Activated T-helper 17 cell treated with anti-CD3 and anti-CD28 coated beads, Interleukin-2, amount 50 U/mL, for 72 hours (primary cell): ENCODE measurements at places on chromosomes 13 and 19. TPM values are rescaled to one million over a fixed set of nuclear protein-coding genes. Genes with fewer than 3 reads are reported as not detected.

The SERPINE3 gene
- not detected for total RNA-seq

DNA sequence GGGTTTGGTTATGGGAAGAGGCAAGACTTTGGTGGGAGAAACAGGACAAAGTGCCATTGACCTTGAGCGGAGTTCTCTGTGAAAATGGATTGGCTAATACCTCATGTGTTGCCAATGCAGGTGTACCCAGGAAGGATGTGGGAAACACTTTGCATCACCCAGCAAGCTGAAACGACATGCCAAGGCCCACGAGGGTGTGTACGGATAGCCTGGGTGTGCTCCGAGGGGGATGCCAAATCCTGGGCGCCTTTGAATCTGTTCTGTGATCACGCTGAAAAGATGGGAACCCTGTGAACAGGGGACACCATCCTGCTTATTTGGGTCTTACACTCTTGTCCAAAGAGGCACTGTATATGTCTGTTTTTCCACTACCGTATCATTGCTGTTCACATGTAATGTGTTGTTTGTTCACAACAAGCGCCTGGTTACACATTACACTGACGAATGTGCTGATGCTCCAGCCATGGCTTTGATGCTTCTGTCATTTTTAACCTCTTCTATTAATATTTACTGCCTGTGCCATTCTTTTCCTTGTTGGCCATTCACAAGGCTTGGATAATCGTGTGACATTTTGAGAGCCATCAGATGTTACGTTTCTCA lies 8.3 kb downstream of the GTF3A start:
- peaks cover 13% of the 10 kb centered on the region for H3K4me1 ChIP-seq
- peak overlapping the region; percentile 19 for H3K4me3 ChIP-seq
- no peak for ATAC-seq

GRCh38 chr13:99871249-99871898 lies 100.2 kb downstream of the ZIC5 start:
- no peaks in the 10 kb centered on the region for H3K27me3 ChIP-seq
- no peak for ATAC-seq
- peaks cover 10% of the 10 kb centered on the region for H3K36me3 ChIP-seq
- H3K4me3 ChIP-seq = no peak overlapping the region

GRCh38 chr19:14611051-14611450 lies 28.2 kb downstream of the CLEC17A start:
- no peak overlapping the region for H3K27ac ChIP-seq
- H3K4me3 ChIP-seq = no peak overlapping the region
- no peaks in the 10 kb centered on the region for H3K36me3 ChIP-seq
- no peaks in the 10 kb centered on the region for H3K27me3 ChIP-seq
- ATAC-seq = no peak

DNA sequence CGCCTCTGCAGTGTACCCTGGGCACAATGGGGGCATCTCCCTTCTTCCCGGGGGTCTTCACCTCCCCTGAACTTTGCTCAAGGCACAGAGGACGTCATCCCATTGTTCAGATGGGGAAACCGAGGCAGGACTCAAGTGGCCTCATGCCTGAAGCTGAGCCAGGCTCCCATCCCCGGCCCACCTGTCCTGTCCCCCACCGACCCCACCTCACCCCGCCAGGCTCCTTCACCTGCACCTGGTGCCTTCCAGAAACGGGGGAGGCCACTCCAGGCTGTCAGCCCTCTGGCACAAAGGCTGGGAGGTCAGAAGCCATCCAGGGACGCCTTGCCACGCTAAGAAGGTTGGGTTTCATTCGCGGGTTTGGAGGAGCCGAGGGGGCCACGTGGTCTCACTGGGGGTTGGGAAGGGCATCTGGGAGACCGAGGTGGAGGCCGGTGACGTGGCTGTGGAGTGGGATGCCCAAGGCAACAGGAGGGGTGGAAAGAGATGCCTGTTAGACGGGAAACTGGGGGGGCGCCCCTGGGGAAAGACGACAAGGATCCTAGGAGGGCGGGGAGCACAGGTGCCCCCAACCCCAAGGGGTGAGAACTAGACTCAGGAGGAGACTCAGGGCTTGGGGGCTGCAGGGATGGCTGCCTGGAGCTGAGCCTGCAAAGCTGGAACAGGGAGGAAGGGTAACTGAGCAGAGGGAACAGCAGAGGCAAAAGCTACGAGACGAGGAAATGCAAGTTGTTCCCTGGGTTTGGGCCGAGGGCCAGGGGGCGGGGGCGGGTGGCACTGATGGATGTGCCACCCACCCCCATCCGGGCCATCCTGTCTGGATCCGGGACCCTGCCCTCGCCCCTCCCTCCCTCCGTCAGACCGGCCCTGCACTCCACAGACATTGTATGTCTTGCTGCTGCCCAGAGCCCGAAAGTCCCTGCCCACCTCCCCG lies 6.0 kb upstream of the TCF3 start:
- no peak for ATAC-seq
- no peaks in the 10 kb centered on the region for H3K4me1 ChIP-seq
- H3K4me3 ChIP-seq = no peak overlapping the region
- H3K27ac ChIP-seq = no peak overlapping the region

DNA sequence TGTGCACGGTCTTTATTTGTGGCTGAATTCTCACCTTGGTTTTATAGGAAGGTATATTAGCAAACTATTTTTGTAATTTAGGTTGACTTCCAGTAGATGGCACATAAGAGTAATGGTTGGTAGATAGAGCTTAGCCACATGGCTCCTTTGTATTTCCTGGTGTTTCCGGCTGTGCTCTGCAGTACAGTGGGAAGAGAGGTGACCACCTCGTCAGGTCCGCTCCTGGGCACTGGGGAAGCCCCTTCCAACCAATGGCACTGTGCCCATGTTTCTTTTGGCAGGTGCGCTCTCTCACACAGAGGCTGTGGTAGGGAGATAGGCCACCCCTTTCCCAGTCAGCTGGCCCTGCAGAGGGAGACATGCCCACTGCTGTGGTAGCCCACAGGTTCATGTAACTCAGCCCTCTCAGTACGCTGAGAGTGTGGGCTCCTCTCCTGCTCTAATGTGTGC lies 74.3 kb upstream of the ATP12A start:
- no peak overlapping the region for H3K27ac ChIP-seq
- no peaks in the 10 kb centered on the region for H3K36me3 ChIP-seq
- H3K4me3 ChIP-seq = no peak overlapping the region
- H3K4me1 ChIP-seq = peaks cover 11% of the 10 kb centered on the region
- peaks cover 5% of the 10 kb centered on the region for H3K27me3 ChIP-seq

- H3K27ac ChIP-seq = no peak overlapping the region
- no peak overlapping the region for H3K4me3 ChIP-seq
- no peak for ATAC-seq
- no peaks in the 10 kb centered on the region for H3K27me3 ChIP-seq
Observed at GRCh38 chr19:13770013-13770635, 4.1 kb upstream of the C19orf53 start.

DNA sequence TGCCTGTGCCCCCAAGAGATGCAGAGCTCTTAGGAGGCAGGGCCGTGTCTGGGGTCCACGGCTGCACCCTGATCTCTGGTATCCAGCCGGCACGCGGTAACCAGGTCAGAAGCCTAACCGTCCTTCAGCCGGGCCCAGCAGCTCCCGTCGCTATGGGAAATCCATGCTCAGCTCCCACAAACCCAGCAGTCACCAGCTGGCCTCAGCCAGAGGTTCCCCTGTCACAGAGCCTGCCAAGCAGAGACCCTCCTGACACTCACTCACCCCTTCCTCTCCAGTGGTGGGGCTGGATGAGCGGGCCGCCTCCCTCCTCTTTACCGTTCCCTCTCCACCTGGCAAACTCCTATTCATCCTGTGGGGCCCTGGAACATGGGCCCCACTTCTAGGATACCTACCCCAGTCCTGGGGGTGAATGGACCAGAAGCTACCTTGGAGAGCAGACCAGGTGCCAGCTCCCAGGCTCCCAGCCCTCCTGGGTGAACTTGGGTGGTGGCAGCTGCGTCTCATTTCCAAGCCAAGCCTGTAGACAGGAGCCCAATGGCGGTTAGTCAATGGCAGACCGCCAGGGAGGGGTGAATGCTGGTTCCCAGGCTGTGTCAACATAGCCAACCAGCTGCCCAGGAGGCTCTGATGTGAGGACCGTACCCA lies 21.4 kb upstream of the TCF3 start:
- H3K27me3 ChIP-seq = peaks cover 30% of the 10 kb centered on the region
- no peak overlapping the region for H3K4me3 ChIP-seq
- ATAC-seq = no peak
- H3K36me3 ChIP-seq = no peaks in the 10 kb centered on the region
- H3K27ac ChIP-seq = no peak overlapping the region

- peak overlapping the region; percentile 41 for H3K4me3 ChIP-seq
- no peaks in the 10 kb centered on the region for H3K27me3 ChIP-seq
- peaks cover 38% of the 10 kb centered on the region for H3K4me1 ChIP-seq
Observed at GRCh38 chr13:114046431-114046975, 72.6 kb upstream of the C13orf46 start.

DNA sequence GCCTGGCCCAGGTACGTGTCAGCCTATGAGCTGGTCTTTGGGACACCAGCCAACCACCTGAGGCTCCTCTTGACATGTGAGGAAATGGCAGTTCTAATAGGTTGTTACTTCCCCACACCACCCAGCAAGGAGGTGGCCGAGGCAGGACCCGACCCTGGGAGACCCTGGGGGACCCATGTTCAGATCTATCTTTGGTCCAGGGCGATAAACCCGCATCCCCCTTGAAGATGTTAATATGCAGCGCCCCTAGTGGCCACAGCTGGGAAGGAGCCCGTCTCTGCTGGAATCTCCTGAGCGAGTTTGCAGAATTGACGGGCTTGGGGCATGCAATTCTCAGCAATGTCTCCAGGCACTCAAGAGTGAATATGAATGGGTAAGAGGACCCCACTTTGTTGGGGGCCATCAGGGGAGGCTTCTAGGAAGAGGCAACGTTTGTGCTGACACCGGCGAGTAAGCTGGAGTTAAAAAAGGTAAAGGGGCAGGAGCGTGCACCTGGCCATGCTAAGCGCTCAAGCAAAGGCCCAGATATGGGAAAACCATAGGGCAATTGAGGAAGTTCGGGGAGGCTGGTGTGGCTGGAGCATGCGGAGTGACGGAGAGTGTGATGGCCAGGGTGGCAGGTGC lies 1.5 kb upstream of the MYO1F start:
- peak overlapping the region; percentile 93 for H3K4me3 ChIP-seq
- peak; percentile 22 for ATAC-seq
- H3K27ac ChIP-seq = peak overlapping the region; percentile 6
- H3K4me1 ChIP-seq = peaks cover 25% of the 10 kb centered on the region

DNA sequence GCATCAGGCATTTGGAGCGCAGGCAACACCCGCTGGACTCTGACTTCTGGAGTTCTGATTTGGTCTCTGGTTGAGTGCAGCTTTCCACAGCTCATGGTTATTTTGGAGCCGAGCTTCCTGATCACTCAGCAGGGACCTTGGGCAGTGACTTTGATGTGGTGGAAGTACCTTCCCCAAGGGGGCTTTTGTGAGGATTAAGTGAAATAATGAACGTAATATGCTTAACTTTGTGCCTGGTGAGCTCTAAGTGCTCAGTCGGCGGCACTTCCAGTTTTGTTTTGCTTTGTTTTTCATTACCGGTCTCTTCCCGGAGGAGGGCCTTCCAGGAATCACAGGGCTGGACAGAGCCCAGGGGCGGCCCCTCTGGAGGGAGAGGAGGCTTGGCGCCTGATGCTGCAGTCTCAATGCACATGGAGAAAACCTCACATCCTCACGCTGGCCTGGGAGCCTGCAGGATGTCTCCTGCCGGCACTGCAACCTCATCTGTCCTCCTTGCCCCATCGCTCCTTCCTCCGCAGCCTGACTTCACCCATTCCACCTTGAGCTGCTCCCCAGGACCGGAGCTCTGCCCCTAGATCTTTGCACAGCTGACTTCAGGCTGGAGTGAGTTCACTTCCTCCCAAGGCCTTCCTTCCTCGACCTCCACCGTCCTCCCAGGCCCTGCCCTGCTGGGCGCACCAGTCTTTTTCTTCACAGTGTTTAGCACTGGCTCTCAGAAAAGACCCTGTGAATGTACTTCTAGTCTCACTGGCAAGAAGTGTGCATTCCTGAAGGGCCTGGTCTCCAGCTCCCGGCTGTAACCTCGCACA lies 1.5 kb downstream of the PLEKHF1 start:
- H3K4me1 ChIP-seq = peaks cover 39% of the 10 kb centered on the region
- no peaks in the 10 kb centered on the region for H3K27me3 ChIP-seq
- H3K36me3 ChIP-seq = peaks cover 63% of the 10 kb centered on the region
- ATAC-seq = peak; percentile 8
- H3K4me3 ChIP-seq = peak overlapping the region; percentile 82

DNA sequence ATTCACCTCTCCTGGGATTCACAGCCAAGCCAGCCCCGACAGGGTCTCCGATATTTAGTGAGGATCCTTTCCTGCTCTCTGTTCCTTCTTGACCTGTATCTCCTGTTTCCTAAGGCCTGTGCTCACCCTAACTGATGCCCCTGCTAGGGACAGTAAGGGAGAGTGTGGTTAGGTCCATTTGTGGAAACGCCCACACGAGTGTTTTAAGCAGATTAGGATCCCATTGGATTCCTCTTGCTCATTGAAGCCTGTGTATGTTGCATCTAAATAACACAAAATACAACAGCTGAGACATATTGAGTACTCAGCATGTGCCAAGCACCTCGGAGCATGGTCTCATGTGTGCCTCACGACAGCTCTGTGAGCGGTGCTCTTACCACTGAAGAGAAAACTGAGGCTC lies 64.9 kb downstream of the EFNB2 start:
- peaks cover 9% of the 10 kb centered on the region for H3K27me3 ChIP-seq
- H3K27ac ChIP-seq = no peak overlapping the region
- H3K4me1 ChIP-seq = no peaks in the 10 kb centered on the region
- no peak for ATAC-seq

DNA sequence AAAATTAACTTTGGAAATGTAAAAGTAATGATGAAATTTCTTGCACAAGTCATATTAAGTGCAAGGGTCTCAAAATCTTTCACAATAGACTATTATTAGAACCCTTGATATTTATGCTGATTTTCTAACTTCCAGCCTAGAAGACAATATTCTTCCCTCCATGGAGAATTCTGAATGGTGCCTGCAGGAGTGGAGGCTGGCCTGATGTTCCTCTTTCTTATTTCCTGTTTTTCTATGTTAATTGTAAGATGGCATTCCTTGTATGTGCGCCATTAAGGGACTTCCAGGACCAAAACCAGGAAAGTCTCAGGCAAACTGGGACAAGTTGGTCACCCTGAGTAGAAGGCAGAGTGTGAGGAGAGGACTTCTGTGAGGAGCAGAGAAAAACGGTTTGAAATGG lies 294.9 kb downstream of the DLEU7 start:
- no peak for ATAC-seq
- no peaks in the 10 kb centered on the region for H3K4me1 ChIP-seq
- no peaks in the 10 kb centered on the region for H3K36me3 ChIP-seq

- H3K27ac ChIP-seq = no peak overlapping the region
- no peak for ATAC-seq
- no peak overlapping the region for H3K4me3 ChIP-seq
- H3K4me1 ChIP-seq = peaks cover 47% of the 10 kb centered on the region
Observed at GRCh38 chr13:46624353-46624752, 71.4 kb downstream of the LRCH1 start.
